ENCODE measurements at places on chromosomes 4 and X. TPM values are rescaled to one million over a fixed set of nuclear protein-coding genes. Genes with fewer than 3 reads are reported as not detected.

GRIA3 gene
- not detected for total RNA-seq

AFM gene
- not detected for total RNA-seq

UGT2A3 gene
- 0.07 TPM for total RNA-seq

KDR gene
- not detected for total RNA-seq

SYNPO2 gene
- 0.98 TPM for total RNA-seq

DRP2 gene
- total RNA-seq: 0.13 TPM

SATL1 gene
- not detected for total RNA-seq

RRH gene
- not detected for total RNA-seq

CXXC4 gene
- not detected for total RNA-seq

PF4V1 gene
- not detected for total RNA-seq

TIGD4 gene
- not detected for total RNA-seq

DNAAF6 gene
- total RNA-seq: not detected

BEND2 gene
- total RNA-seq: not detected

CXorf49 gene
- not detected for total RNA-seq

MAGEB2 gene
- not detected for total RNA-seq

TCEAL2 gene
- not detected for total RNA-seq

BEX2 gene
- total RNA-seq: 9.2 TPM

MED12 gene
- total RNA-seq: 10.7 TPM

ABLIM2 gene
- total RNA-seq: 4.4 TPM

OPHN1 gene
- 2.1 TPM for total RNA-seq

NSD2 gene
- total RNA-seq: 45.9 TPM

DNASE1L1 gene
- total RNA-seq: 30.5 TPM

TCEAL9 gene
- total RNA-seq: 87.7 TPM

CCDC158 gene
- total RNA-seq: not detected

GPR82 gene
- total RNA-seq: not detected

FAM9B gene
- not detected for total RNA-seq

PCSK1N gene
- total RNA-seq: 48.4 TPM

ADAD1 gene
- not detected for total RNA-seq

ADRA2C gene
- total RNA-seq: 11.9 TPM

PCDH10 gene
- total RNA-seq: 0.30 TPM

ADH1C gene
- not detected for total RNA-seq

IL1RAPL2 gene
- not detected for total RNA-seq

ARSD gene
- total RNA-seq: 12.0 TPM

BANK1 gene
- 1.3 TPM for total RNA-seq

NKX3-2 gene
- total RNA-seq: 0.09 TPM

ADGRA3 gene
- 17.4 TPM for total RNA-seq

RTL9 gene
- 0.09 TPM for total RNA-seq

FAM9C gene
- total RNA-seq: 0.07 TPM

CT45A2 gene
- not detected for total RNA-seq

GPM6B gene
- total RNA-seq: 0.09 TPM

TEX13D gene
- total RNA-seq: not detected
